ENCODE measurements at places on chromosomes 5 and 9.

- no peak for DNase-seq
Measured at GRCh38 chr5:122639864-122640263, 135.0 kb upstream of the SNX2 start.

DNA sequence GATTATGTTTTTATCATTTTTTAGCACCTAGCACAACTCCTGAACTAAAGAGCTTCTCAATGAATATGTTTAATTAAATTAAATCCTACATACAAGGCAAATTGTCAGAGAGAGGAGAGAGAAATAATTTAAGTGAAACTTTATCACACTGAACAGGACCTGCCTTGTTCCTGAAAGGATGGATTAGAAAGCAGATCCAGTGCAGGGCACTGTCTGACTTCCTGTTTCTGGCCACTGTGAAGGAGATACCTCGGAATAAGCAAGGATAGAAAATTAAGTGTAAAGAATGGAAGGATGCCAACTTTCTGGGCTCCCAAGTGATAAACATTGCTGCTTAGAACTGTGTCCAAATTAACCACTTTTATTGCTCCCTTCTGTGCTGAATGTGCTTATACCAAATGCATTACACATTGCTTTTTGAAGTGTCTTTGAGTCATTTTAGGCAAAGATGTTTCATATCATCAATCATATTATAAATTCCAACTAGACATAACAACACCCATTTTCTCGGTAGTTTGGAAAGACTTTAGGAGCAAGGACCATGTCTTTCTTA, 89.1 kb upstream of the SPDL1 start:
- DNase-seq = no peak

- DNase-seq = no peak
Measured at GRCh38 chr9:103410059-103410458, 414.9 kb downstream of the CYLC2 start.

DNA sequence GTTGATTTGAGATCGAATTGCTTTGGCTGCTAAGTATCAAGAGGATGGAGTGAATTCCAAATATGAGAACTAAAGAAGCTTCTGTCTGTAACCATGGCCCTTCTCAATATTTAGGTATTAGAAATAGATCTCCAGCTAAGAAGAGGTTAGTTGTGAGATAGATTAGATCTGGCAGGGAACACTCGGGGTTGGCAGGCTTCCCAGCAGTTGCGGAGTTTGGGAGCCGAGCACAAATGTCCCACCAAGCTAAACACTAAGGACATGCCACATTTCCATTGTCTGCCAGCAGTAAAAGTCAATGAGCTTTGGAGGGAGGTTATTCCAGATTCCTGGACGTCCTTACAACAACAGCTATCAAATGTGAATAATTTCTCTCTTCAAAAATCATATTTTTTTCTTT, 85.8 kb downstream of the TAF11L14 start:
- DNase-seq = no peak

GRCh38 chr5:178257650-178258049, 25.0 kb upstream of the PHYKPL start:
- no peak for DNase-seq

DNA sequence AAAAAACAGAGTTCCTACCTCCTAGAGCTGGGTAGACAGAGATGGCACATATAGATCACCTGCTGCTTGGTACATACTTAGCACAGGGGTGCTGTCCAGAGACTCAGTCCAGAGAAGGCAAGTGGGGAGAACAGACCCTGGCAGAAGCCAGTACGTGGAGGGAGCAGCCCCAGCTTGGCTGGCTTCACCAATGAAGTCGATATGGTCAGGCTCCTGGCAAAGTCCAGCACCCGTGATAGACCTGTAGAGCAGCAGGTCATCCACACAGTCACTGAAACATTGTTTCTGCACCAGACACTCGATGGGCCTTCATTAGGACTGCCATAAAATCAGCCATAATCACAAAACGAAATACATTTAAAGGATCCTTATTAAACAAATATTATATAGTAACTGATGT, 45.8 kb downstream of the WHRN start:
- DNase-seq = no peak

DNA sequence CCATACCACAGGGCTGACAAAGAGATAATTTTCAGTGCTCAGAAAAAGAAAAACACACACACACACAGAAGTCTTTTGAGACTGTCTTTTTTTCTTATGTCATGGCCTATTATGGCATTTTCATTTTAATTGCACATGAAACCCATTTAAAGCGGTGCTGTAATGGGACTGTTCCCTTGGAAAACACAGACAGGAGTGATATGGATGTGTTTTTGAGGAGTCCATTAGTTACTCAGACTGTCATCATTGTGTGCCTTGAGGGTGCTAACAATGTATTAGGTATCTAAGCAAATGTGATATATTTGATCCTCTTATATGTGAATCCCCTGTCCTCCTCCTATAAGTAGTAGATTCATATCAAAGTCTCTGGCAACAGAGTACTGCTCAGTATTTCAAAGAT, 642.0 kb upstream of the WWC1 start:
- no peak for DNase-seq

DNA sequence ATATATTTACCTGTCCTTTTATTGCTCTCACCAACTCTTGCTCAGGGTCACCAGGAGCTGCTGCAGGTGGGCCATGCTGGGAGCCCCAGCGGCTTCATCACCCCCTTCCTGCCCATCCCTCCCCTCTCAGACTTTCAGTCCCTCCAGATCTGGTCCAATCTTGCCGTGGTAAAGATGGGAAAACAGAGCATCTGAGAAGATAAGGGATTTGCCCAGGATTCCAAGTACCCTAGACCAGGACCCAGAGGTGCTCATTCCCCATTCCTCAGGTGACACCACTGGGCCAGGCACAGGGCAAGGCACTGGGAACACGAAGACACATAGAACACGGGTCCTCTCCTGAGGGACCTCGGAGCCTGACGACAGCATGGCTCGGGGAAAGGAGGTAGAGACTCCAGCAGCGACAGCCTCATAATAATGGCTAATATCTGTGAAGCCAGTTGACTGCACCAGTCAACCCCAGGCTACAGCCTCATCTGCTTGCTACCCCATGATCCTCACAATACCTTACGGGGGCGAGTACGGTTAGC, 18.0 kb downstream of the TMOD1 start:
- DNase-seq = no peak

GRCh38 chr5:3258050-3258449, 337.6 kb upstream of the IRX1 start:
- DNase-seq = no peak

- no peak for DNase-seq
Measured at GRCh38 chr5:76083555-76084495, 642 bp downstream of the SV2C start.

- DNase-seq = no peak
Measured at GRCh38 chr5:29963956-29964355, 1229.5 kb upstream of the CDH6 start.

Measured in stimulated activated CD8-positive, alpha-beta memory T cell treated with anti-CD3 and anti-CD28 coated beads, Interleukin-7, amount 100 ng/mL, for 1 hour (primary cell).